Glomerular endothelial cell (primary cell): ENCODE measurements at places on chromosomes 6 and 20. TPM values are rescaled to one million over a fixed set of nuclear protein-coding genes. Genes with fewer than 3 reads are reported as not detected.

Gene HLA-DRB1
- total RNA-seq, result 12.7 and 20.4 TPM in 2 replicates

Gene PRSS35
- total RNA-seq, result 0.12 TPM in 1 of 2 replicates, not detected in the other

Gene KCNB1
- total RNA-seq, result not detected in 2 replicates

Gene PLAGL2
- 9.2 and 9.8 TPM in 2 replicates for total RNA-seq

Gene EPB41L1
- 26.0 and 33.9 TPM in 2 replicates for total RNA-seq

Gene NR2E1
- not detected in 2 replicates for total RNA-seq

Gene GABRR1
- not detected in 2 replicates for total RNA-seq

Gene TENT5A
- total RNA-seq, result 0.68 and 1.6 TPM in 2 replicates

Gene TULP4
- total RNA-seq, result 40.7 and 55.1 TPM in 2 replicates

Gene ZBTB9
- total RNA-seq, result 3.7 and 7.2 TPM in 2 replicates

Gene MCCD1
- not detected in 2 replicates for total RNA-seq

Gene HTR1E
- total RNA-seq, result not detected in 2 replicates

- DNase-seq, result no peak
Measured at GRCh38 chr6:129785756-129786135, 75.4 kb downstream of the TMEM244 start.

- DNase-seq, result peak; percentile 82
Measured at GRCh38 chr6:12962987-12963386, 246.4 kb downstream of the PHACTR1 start.

DNA sequence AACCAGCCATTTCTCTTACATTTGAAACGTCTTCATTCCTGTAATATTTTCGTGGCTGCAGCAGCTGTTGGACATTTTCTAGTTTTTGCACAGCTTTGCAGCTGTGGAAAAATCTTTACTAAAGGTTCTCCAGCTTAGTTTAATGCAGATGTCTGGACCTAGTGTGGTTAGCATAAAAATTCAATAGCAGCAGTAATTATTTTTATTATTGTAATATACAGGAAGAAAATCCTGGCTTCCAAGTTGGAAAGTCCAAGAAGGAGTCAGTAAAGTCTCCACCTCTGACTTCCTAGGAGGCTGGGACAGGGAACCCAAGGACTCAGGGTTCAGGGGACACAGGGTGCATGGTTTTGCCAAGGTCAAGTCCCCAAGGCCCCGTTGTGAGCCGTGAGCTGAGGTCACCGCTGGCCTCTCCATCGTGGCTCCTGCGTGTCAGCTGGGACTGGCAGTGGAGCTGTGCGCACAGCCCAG lies 230.6 kb downstream of the FNDC1 start:
- no peak for DNase-seq

DNA sequence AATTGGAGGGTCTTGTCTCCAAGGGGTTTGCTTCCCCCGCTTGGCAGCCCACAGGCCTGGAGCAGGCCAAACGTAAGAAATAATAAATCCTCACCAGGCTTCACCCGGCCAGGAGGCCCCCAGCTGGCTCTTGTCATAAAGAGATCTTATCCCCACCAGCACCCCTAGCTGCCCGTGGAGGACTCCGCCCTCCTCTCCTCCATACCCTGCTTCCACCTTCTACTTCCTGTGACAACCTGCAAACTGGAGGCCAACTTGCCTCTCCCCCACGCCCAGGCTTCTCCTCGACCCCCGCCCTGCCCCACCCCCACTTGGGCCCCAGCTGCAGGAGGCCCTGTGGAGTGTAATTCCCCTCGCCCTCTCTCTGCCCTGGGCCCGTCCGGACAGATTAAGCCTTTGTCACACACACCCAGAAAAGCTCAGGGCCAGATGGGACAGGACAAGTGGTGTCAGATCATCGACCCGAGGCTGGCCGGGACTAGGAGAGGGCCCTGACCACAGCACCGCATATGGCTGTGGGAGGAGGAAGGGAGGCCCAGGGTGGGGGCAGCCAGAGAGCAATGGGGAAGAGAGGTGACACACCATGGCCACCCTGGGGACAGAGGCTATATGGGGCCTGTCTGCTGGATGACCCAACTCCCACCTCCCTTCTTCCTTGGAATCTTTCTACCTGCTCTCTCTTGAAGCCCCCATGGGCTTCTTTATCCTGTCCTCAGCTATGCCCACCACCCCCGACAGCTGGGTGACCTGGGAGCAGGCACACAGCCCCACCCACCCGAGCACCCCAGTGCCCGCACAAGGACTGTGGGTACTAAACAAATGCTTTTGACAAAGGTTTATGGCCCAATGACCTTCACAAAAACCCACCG lies 3.9 kb downstream of the NOL4L start:
- DNase-seq, result no peak

DNA sequence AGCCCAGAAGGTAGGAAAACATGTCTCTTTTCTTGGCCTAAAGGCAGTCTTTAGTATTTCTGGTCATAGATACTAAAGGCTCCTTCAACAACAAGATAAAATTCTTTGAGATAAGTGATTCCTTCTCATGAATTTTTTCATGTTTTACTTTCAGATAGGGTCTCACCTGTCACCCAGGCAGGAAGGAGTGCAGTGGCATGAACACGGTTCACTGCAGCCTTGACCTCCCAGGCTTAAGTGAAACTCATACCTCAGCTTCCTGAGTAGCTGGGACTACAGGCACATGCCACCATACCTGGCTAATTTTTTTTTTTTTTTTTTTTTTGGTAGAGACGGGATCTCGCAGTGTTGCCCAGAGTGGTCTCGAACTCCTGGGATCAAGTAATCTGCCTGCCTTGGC lies 9.1 kb downstream of the PNLDC1 start:
- no peak for DNase-seq

DNA sequence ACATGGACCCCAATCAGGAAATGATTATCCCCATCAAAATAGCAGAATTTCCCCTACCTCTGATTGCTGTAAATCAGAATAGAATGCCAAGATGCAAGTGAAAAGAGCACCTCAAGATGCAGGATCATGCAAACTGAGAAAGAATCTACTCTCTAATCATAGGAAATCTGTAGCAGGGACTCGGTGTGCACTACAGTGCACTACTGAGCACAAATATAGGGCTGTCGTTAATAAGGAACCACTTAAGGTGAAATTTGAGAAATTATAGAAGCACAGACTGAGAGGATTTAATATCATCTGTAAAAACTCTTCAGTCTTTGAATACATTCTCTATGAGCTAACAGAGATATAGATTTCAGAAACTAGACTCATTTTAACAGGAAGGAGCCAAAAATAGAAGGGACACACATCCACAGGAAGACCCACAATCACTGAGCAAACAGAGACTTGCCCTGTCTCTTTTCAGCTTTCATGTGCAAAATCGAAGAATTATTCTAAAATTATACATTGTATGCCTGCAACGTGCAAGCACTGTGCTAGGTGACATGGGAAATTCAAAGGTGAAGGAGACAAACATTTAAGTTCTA lies 278.3 kb downstream of the HIVEP2 start:
- no peak for DNase-seq

DNA sequence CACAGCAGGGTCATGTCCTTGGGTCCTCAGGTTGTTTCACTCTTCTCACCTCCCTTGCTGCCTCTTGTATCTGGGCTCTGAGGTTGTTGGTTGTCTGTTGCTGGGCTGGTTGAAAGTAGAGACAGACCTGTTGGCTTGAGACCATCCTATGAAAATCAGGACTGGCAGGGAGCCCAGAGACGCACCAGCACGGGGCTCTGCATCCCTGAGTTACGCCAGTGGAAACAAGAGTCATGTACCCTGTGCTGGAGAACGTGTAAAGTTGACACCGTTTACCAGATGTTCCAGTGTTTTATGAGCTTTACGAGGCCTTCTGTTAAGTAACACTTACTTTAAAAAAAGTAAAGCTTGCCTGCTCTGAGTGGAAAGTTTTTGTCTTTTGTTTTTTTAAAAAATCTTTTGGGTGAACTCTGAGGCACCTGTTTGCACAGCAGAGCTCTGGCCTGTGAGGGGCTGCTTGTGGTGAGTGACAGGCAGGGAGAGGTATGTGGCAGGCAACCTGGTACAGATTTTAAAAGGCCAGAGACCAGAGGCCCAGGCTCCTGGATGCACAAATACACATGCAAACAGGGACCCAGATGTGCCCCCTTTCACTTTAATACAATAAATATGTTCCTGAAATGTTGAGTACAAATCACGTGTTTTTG lies 260.0 kb upstream of the SUPT3H start:
- DNase-seq, result no peak

DNA sequence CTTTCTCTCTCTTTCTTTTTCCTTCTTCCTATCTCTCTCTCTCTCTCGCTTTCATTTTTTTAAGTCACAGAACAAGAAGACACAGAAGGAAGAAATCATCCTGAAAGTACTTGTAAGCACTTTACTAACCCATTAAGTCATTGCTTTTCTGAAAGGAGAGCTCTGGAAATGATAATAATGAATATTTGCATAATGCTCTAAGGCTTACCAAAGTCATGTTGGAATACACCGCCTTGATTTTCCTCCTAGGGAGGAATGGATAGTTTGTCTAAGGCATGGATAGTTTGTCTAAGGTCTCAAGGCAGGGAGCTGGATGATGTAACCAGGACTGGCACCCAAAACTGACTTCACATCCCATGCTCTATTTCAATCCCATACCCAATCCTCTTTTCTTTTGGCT lies 12.9 kb upstream of the CTCFL start:
- no peak for DNase-seq

- DNase-seq, result no peak
Measured at GRCh38 chr6:34584694-34585093, 28.6 kb upstream of the SPDEF start.

DNA sequence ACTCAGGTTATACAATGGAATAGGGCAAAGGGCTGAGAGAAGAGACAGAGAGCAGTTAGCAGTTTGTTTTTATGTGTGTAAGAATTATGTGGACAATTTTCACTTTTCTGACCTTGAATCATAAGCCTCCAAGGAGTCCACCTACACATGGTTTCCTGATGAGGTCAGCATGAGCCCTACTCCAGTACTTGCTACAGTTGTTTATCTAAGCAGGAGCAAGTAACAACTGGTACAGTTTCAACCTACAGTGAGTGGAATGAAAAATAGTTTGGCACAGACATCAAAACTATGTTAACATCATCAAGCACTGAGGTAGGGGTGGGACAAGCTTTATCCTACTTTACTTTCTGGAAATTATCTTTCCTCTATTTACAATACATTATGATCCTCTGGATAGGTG lies 426.7 kb upstream of the ID4 start:
- DNase-seq, result no peak

DNA sequence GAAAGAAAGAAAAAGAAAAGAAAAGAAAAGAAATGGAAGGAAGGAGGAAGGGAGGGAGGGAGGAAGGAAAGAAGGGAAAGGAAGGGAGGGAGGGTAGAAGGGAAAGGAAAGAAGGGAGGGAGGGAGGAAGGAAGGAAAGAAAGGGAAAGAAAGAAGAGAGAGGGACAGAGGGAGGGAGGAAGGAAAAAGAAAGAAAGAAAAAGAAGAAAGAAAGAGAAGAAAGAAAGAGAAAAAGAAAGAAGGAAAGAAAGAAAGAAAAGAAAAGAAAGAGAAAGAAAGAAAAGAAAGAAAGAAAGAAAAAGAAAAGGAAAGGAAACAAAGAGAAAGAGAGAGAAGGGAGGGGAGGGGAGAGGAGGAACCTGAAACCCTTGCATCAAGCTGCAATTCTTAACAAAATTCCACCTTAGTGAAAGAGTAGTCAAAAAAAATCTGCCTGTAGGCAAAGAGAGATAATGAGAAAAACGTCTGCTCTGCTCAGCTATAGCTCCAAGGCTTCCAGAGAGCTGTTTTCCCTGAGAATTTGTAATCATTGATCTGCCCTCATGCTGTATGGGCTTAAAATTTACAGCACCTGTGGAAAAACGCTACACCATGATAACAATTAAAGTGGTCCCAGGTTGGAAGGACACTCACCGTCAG lies 16.7 kb upstream of the MYCT1 start:
- no peak for DNase-seq

DNA sequence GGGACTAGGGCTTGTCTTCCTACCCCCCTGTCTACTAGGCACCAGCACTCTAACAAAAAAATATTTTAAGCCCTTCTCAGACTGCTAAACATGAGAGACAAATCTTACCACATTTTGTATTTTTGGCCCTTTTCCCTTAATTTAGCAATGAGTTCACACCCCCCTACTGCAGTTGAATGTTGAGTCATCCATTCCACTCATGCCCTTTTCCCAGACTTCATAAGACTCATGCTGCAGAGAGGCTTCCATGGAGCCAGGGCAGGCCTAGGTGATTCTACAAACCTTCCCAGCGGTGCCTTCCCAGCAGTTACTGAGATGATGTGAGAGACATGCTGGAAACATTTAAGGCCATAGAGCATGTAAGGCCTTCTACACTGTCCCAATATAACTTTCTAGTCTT lies 53.9 kb downstream of the PXDC1 start:
- no peak for DNase-seq

- no peak for DNase-seq
Measured at GRCh38 chr20:22582964-22583772, 1.2 kb downstream of the FOXA2 start.

GRCh38 chr6:146146836-146147235 lies 118.0 kb downstream of the GRM1 start:
- no peak for DNase-seq

DNA sequence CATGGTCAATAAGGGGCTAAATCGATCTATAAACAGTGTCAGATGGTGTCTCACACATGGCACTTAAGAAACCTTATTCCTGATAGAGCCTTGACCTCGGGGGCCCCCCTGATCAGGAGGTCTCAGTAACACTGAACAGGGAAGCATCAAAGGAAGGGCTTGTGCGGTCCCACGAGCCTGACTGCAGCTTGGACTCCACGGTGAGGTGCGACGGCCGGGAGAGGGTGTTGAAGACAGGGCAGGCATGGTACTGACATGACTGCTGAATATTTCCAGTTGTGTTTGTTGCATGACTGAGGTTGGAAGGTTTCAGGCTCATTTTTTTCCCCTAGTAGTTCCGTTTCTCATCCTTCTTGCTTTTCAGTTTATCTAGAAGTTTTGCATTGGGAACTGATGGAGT lies 107.1 kb upstream of the JAG1 start:
- DNase-seq, result no peak

- DNase-seq, result no peak
Measured at GRCh38 chr6:21219856-21220255, 373.7 kb upstream of the SOX4 start.

- no peak for DNase-seq
Measured at GRCh38 chr20:10367943-10368701, 65.9 kb downstream of the MKKS start.

- DNase-seq, result no peak
Measured at GRCh38 chr6:113458368-113459010, 398.7 kb upstream of the MARCKS start.

GRCh38 chr20:49207076-49207475 lies 12.1 kb upstream of the DDX27 start:
- no peak for DNase-seq

DNA sequence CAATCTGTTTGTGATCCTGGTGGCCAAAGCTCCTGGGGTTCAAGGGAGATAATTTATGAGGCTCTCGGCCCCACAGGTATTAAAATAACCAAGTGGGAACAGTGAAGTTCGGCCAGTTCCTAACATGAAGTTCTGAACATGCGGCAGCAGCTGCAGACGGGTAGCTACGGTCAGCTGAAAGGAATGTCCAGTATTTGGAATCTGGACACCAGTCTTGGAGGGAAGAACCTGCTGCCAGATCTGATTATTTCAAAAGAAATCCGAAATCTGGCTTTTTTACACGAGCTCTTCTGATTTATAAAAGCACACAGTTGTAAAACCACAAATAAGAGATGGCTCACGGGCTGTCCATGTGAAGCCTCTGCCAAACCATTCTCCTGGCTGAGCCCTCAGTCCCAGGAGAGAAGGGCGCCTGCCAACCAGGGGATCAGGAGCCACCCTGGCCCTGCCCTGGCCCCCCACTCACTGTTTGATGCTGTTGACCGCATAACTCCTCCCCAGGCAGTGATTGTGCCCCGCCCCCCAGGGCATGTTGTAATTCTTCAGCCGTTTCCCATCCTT lies 28.2 kb upstream of the KCNB1 start:
- DNase-seq, result no peak

- no peak for DNase-seq
Measured at GRCh38 chr20:4684837-4685413, 36.8 kb upstream of the PRND start.

- peak; percentile 87 for DNase-seq
Measured at GRCh38 chr6:7996538-7997111, 67.6 kb downstream of the BLOC1S5 start.
